ENCODE measurements at places on chromosomes 1 and 21.

GRCh38 chr1:220170836-220171526 is 77.0 kb downstream of the IARS2 start:
- no peak for DNase-seq

DNA sequence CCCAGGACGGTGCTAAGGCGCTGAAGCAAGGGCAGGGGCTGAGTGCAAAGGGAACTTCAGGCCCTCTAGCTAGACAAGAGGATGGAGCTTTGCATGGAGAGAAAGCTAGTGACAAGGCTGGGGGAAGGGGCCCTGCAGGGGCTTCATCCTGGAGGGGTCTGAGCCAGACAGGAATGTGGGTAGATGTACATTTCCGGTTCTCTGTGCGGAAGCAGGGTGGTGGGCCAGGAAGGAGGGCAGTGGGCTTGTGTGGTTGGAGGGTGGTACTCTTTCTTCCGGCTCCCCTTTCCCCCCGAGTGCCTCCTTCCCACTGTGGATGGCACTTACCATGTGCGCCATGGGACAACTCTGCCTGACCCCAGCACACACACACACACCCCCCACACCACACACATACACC is 1.5 kb downstream of the KISS1 start:
- DNase-seq: no peak

GRCh38 chr1:92817986-92818764 is 13.7 kb upstream of the RPL5 start:
- peak; percentile 63 for DNase-seq

DNA sequence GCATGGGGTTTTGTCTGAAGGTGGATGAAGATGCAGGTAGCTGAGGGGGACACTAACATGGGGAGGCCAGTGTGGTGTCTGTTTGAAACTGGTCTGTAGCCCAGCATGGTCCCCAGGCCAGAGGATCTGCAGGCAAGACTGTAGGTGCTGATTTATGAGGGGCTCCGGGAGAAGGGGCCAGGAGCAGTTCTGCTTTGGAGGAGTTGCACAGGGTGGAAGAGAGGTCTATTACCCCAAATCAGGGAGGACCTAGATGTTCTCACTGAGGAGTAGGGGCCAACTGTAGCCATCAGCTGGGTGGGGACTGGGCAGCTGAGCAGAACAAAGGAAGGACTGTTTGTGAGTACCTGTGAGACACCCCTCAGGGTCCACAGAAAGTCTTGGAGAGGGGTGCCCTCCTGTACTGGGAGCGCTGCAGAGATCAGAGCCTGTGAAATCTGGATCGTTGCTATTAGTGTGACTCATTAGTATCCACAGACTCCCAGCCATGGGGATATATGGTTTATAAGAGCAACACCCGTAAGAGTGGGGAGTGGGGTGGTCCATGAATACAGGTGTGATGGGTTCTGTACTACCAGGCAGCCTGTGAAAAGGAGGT is 64.3 kb upstream of the IRF2BP2 start:
- DNase-seq: no peak

DNA sequence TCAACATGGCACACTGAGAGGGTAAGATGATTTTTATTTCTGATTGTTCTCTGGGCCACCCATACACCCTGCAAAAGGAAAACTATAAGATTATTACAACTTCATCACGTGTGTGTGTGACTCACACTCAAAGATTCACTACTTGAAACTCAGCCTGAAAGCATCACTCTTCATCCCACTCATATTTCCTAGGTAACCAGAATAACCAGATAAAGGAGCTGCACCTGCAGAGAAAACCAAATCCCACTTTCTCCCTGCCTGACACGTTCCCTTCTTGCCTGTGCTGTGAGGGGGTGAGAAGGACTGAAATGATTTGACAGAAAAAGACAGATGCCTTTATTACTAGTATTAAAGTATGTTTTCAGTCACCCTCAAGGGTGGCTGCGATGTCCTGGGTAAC is 131.6 kb downstream of the TGFBR3 start:
- peak; percentile 64 for DNase-seq

DNA sequence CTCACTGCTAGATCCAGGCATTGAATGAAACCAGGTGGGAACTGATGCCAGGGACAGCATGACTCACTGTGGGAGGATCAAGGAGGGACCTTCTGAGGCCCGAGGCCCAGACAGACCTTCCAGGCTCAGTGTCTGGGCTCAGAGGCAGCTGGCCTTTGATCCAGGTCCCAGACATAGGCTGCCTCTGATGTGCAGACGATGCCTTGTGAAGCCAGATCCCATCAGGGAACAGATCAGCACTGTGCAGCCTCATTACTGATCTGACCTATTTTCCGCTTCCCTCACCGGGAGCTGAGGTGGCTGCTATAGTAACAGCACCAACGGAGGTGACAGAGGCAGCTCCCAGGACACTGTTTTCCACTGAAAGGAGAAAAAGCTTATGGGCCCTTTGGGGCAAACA is 399.5 kb downstream of the MATN1 start:
- no peak for DNase-seq

DNA sequence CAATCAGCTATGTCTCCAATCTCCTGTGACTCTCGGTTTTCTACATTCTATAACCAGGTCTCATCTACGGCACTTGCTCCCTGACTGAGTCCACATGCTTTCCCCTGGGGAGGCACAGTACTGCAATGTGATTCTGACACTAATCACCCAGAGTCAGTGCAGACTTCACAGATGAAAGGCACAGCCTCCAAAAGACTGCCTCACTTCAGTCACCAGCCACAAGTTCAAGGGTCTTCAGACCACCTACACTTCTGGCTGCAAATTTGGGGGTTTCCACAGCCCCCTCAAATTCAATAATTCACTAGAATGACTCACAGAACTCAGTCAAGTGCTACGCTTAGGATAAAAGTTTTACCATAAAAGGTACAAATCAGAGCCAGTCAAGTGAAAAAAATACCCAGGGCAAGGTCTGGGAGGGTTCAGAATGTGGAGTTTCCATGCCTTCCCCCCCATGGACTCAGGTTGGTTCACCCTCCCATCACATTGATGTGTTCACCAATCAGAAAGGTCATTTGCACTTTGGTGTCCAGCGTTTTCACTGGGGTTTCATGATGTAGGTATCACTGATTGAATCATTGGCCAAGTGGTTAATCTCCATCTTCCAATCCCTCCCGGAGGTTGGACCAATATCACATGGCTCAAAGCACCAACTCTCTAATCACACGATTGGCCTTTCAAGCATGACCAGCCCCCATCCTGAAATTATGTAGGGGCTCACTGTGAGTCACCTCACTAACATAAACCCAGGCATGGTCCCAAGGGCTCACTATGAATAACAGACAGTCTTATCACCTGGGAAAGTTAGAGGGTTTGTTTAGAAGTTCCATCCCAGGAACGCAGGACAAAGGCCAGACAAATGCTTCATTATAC is 182.9 kb upstream of the CAMK1G start:
- peak; percentile 14 for DNase-seq

DNA sequence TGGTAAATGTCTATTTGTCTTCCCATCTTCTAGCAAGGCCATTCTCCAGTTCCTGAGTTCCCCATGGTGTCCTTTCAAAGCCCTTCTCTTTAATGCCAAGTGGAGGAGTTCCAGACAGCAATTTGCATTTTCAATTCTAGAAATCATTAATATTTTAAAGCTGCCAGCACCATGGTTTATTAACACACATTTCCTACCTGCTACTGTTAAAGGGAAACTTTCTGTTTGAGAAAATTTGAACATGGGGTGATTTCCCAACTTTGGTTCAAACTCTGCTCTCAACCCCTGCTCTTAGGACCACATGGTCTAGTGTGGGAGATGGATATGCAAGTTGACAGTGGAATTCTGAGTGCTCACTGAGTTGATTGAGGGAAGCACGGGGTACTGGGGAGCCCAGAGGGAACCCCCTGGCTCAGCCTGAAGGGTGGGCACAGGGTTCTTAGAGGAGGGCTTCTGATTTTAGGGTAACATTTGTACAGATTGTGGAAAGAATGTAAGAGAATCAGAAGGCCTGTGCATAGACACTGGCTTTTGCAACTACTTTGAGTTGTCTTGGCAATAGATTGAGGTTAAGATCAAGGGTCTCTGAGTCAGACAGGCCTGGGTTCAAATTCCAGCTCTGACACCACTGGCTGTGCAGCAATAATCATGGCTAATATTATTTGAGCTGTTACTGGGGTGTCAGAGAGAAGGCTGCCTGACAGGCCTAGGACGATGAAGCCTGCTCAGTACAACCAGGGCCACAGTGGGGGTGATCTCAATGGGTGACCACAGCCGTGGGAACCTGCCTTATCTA is 97.8 kb downstream of the BEND5 start:
- no peak for DNase-seq

- peak; percentile 28 for DNase-seq
Measured at GRCh38 chr1:77991638-77992037, 12.8 kb upstream of the FUBP1 start.

DNA sequence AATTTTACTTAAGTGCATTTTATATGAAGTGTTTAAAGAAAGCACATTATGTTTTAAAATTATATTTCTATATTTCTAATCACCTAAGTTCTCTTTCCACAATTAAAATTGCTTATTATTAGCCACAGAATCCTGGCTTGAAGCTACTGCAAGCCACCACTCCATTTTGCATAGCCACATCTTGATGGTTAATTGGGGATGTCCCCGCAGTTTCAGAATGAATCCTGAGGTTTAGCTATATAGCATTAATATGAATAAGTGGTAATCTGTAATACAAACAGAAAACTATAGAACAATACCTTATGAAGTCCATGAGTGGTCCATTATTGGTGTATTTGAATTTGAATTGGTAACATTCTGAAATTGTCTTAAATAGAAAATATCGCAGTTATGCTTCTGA is 11.6 kb upstream of the GOLPH3L start:
- no peak for DNase-seq
